ENCODE measurements at places on chromosomes 6 and 20.

DNA sequence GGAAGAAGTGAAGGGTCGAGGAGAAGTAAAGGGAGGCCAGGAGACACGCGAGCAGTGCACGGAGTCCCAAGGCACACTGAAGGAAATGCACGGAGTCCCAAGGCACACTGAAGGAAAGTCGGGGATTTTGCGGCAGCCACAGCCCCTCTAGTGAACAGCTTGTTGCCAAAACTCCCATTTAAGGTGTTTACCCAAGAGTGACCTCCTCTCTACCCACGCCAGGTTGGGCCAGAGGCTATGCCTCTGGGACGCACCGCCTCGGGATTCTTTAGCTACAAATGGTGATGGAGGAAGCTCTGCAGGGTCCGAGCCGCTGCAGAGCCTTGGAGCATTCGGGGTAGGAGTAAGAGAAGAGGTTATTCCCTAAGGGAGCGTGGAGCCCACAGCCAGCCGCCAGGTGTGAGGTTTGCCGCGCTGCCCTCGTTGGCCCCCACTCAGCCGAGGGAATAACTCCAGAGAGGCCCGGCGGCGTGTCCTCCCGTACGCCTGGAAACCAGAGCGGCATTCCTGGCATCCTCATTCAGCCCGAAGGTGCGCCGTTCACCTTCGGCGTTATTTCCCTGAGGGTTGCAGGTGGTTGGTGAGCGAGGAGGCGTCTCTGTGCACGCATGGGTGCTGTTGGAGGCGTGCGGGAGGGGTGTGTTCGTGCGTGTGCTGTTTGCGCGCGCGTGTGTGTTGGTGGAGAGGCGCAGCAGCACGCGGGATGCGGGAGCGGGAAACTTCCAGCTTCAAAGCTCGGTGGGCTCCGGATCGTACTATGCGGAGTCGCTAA lies 3.4 kb upstream of the MAFB start:
- no peak for DNase-seq

GRCh38 chr20:35370751-35371150 lies 41.0 kb downstream of the UQCC1 start:
- no peak for DNase-seq

- DNase-seq: no peak
Measured at GRCh38 chr6:35771343-35771627, 5.1 kb upstream of the CLPSL2 start.

- no peak for DNase-seq
Measured at GRCh38 chr6:119834418-119834817, 484.9 kb upstream of the MAN1A1 start.

- peak; percentile 60 for DNase-seq
Measured at GRCh38 chr6:37256692-37257319, 766 bp upstream of the TBC1D22B start.
